ENCODE measurements at places on chromosomes 6 and 20.

DNA sequence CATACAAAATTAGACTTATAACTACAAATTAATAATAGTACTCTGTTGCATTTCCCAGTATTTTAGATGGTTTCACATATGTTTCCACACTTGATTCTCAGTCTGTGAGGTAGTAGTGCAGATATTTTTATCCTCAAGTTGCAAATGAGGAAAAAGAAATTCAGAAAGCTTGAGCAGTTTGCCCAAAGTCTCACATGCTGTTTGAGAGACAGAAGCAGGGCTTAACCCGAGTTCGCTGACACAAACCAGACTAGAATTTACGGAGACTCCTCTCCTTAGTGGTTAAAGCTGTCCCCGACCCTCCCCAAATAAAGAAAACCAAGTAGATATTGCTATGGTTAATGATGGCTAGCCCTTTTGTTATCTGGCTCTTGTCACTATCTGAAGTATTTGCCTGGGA lies 126.2 kb downstream of the TIAM2 start:
- H3K27ac ChIP-seq = no peak overlapping the region
- peaks cover 2% of the 10 kb centered on the region for H3K36me3 ChIP-seq
- no peak overlapping the region for H3K4me3 ChIP-seq

DNA sequence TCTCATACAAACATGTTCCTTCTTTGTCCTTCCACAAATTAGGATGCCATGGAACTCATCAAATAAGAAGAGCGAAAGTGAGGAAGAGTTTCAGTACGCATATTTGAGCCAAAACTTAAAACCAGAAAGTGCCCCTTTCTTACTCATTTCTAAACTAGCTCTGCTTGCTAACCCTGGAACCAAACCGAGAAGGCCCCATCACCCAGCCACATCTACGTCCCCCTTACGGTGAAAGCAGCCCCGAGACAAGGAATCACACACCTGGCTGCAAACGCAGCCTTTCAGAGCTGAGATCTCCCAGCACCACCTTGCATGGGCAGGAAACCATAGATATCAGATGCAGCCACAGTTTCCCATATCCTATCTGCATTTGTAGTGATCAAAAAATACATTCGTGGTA lies 28.5 kb downstream of the TRERF1 start:
- H3K27me3 ChIP-seq = no peaks in the 10 kb centered on the region
- H3K4me3 ChIP-seq = no peak overlapping the region
- peaks cover 19% of the 10 kb centered on the region for H3K4me1 ChIP-seq
- H3K27ac ChIP-seq = peak overlapping the region; percentile 4
- DNase-seq = no peak

GRCh38 chr6:138162111-138162954 lies 594 bp downstream of the ARFGEF3 start:
- no peaks in the 10 kb centered on the region for H3K36me3 ChIP-seq
- H3K27ac ChIP-seq = peak overlapping the region; percentile 91
- peak; percentile 15 for DNase-seq
- peaks cover 7% of the 10 kb centered on the region for H3K27me3 ChIP-seq

DNA sequence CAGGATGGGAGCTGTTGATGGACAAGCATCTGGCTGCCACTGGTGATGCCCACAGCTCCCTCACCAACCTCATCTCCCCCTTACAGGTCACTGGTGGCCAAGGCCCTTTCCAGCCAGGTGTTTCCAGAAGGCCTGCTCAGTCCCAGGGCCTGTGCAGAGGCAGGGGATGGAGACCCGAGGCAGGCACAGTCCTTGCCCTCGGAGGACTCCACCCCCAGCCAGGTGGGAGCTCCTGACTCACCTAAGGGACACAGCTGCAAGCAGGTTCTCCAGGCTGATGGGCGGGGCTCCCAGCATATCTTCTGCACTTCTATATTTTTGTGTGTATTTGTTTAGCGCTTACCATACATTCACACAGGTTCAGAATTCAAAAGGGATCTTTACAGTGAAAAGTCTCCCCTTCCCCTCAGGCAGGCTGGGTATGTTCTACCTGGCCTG lies 17.4 kb downstream of the PRPH2 start:
- H3K4me1 ChIP-seq = peaks cover 5% of the 10 kb centered on the region
- DNase-seq = no peak
- H3K36me3 ChIP-seq = no peaks in the 10 kb centered on the region
- H3K4me3 ChIP-seq = no peak overlapping the region
- no peak overlapping the region for H3K27ac ChIP-seq

DNA sequence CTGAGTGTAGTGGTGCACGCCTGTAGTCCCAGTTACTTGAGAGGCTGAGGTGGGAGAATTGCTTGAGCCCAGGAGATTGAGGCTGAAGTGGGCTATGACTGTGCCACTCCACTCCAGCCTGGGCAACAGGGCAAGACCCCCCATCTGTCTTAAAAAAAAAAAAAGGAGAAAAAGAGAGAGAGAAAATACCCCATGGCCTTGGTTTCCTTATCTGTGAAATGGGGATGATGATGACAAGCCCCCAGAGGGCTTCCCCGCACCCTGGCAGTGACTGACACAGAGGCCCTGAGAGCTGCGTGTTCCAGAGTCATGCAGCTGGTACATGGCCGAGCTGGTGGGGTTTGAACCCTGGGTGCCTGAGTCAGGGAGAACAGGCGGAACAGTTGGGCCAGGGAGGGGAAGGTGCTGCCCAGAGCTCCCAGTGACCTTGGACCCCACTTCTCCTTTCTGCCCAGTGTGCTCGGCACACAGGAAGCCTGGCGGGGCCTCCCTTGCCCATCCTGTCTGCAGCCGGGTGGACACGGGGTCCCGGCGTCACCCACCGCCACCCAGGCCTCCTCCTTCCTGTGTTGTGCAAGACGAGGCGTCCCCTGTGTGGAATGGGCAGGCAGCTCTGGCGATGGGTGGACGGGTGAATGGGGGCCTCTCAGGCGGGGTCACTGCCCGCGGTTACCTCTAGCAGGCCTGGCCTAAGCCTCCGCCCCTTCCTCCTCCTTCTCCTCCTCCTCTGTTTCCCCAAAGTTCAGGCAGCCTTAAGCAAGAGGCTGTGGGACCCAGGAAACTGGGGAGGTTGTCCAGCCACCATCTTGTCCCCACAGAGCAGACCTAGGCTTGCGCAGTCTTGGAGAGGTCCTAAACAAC lies 84.2 kb downstream of the CEBPB start:
- no peak for DNase-seq
- H3K4me3 ChIP-seq = no peak overlapping the region
- H3K27ac ChIP-seq = no peak overlapping the region
- H3K27me3 ChIP-seq = peaks cover 19% of the 10 kb centered on the region
- H3K36me3 ChIP-seq = no peaks in the 10 kb centered on the region
- peaks cover 6% of the 10 kb centered on the region for H3K4me1 ChIP-seq

GRCh38 chr6:122202576-122203137 lies 196.8 kb upstream of the HSF2 start:
- no peak overlapping the region for H3K27ac ChIP-seq
- no peaks in the 10 kb centered on the region for H3K4me1 ChIP-seq
- H3K36me3 ChIP-seq = no peaks in the 10 kb centered on the region
- no peak overlapping the region for H3K4me3 ChIP-seq
- H3K27me3 ChIP-seq = no peaks in the 10 kb centered on the region

DNA sequence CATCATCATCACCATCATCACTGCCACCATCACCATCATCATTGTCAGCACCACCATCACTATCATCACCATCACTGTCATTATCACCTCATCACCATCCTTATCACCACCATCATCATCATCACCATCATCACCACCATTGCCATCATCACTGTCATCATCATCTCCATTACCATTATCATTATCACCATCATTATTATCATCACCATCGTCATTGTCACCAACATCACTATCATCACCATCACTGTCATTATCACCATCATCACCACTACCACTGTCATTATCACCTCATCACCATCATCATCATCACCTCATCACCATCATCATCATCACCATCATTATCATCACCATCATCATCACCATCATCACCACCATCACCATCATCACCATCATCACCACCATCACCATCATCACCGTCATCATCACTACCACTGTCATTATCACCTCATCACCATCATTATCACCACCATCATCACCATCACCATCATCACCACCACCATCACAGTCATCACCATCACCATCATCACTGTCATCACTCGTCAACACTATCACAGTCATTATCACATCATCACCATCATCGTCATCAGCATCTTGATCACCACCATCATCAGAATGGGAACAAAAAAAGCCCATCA lies 191.1 kb downstream of the TTLL2 start:
- H3K27me3 ChIP-seq = no peaks in the 10 kb centered on the region
- no peak overlapping the region for H3K27ac ChIP-seq
- no peaks in the 10 kb centered on the region for H3K36me3 ChIP-seq
- H3K4me1 ChIP-seq = peaks cover 5% of the 10 kb centered on the region

DNA sequence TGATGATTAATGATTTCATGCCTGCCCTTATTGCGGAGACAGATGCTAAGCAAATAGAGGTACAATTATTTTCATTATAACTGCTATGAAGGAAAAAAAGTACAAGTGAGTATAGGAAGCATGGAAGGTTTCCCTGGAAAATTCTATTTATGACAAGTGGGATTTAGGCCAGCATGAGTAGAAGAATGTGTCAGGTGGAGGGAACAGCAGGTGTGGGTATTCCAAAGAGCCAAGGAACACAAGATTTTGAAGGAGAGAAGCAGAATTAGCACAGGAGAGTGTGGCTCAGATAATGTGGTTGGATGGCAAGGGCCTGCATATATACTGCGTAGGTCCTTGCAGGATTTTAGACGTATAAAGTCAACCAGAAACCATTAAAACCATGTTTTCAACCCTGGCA lies 11.4 kb downstream of the PLCB1 start:
- no peaks in the 10 kb centered on the region for H3K4me1 ChIP-seq
- no peak for DNase-seq
- H3K4me3 ChIP-seq = no peak overlapping the region
- H3K27me3 ChIP-seq = no peaks in the 10 kb centered on the region
- no peak overlapping the region for H3K27ac ChIP-seq

- no peak overlapping the region for H3K4me3 ChIP-seq
- H3K36me3 ChIP-seq = no peaks in the 10 kb centered on the region
Observed at GRCh38 chr6:167150941-167151549, 6.7 kb downstream of the GPR31 start.

DNA sequence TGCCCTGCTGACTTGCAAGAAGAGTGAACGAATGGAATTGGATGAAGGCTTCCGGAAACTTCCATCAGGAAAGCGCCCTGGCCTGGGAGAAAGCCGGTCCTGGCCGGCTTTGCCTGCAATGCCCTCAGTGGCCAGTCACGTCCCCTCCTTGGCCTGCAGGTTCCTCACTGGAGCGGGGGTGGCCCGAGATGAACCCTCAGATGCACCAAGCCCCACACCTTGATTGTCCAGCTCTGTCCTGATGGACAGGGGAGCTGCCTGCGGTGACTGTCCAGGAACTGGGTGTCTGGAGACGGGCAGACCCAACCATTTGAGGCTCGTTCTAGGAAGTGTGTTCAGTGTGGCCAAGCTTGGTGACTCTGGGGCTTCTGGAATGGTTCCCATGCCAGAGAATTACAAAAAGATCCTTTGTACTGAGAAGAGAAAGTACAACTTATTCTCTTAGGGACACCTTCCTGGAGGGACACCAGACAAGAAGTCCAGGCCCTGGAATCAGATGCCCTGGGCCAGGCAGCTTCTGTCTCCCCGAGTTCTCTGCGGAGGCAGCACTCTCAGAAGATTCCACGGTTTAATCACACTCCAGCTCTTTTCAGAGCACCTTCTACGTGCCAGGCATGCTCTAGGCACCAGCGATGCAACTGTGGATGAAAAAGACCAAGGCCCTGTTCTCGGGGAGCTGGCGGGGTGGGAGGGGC lies 17.1 kb upstream of the SULF2 start:
- H3K4me3 ChIP-seq = no peak overlapping the region
- H3K27me3 ChIP-seq = peaks cover 21% of the 10 kb centered on the region
- peaks cover 2% of the 10 kb centered on the region for H3K4me1 ChIP-seq
- no peak for DNase-seq

DNA sequence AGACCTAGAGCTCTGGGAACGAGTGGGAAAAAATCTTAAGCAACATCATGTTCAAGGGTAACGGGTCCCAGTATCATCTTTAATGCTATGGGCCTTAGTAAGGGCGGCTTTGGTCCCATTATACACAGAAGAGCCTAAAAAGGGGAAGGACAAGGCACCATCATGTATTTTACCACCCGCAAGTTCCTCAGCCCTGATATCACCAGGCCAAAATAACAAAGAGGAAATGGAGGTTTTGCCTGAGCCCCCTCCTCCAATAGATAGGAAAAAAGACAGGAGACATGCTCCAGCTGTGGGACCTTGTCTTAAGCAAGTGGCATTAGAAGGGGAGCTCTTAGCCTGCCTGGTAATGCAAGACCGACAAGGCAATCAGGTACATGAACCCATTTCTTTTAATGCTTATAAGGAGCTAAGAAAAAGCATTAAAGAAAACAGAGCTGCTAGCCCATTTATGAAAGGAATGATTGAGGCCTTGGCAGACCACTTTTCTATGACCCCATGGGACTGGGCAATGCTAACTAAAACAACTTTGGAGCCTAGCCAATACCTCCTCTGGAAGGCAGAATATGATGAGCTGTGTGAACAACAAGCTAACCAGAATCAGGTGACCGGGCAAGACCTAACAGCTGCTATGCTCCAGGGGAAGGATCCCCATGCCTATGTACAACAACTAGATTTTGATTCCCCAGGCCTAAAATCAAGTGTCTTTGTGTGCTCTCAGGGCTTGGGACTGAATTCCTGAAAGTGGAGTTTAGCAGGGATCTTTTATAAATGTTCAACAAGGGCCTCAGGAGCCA lies 23.2 kb downstream of the HLA-DPA1 start:
- H3K27ac ChIP-seq = no peak overlapping the region
- no peak overlapping the region for H3K4me3 ChIP-seq
- no peaks in the 10 kb centered on the region for H3K36me3 ChIP-seq
- H3K27me3 ChIP-seq = peaks cover 11% of the 10 kb centered on the region
- peaks cover 28% of the 10 kb centered on the region for H3K4me1 ChIP-seq
